ENCODE measurements at places on chromosomes 7 and 10.

GRCh38 chr7:27101957-27102580 is 414 bp downstream of the HOXA2 start:
- no peak for DNase-seq

DNA sequence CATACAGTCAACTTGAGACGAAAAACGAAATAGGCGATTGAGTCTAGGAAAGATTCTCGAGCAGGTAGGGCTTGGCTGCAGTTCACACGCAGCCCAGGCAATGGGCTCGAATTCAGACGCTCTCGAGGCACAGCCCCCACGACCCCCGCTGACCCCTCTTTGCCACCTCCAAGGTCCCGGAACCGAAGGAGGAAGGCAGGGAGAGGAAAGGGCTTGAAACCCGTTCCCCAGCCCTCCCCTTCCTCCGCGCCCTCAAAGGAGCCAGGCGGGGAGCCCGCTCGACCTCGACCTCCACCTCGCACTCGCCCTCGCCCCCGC is 441 bp downstream of the CCDC186 start:
- no peak for DNase-seq

- DNase-seq: no peak
Observed at GRCh38 chr10:32150532-32151101, 94.4 kb upstream of the KIF5B start.

DNA sequence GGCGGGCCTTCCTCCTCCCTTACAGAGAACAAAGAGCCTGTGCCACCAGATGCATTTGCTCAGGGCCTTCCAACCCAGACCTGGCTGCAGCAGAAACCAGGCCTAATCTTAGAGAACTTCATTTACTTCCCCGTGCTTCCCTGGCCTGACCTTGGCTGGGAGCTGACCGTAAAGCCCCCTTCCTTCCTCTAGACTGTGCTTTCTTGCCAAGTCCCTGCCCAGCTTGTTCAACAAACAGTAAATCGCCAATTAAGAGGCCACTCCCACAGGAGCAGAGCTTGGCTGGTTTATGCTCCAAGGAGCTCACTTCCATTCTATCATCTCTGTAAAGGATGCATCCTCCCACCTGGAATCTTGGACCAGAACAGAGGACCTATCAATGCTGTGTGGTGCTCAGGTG is 110.9 kb downstream of the COL13A1 start:
- DNase-seq: no peak

DNA sequence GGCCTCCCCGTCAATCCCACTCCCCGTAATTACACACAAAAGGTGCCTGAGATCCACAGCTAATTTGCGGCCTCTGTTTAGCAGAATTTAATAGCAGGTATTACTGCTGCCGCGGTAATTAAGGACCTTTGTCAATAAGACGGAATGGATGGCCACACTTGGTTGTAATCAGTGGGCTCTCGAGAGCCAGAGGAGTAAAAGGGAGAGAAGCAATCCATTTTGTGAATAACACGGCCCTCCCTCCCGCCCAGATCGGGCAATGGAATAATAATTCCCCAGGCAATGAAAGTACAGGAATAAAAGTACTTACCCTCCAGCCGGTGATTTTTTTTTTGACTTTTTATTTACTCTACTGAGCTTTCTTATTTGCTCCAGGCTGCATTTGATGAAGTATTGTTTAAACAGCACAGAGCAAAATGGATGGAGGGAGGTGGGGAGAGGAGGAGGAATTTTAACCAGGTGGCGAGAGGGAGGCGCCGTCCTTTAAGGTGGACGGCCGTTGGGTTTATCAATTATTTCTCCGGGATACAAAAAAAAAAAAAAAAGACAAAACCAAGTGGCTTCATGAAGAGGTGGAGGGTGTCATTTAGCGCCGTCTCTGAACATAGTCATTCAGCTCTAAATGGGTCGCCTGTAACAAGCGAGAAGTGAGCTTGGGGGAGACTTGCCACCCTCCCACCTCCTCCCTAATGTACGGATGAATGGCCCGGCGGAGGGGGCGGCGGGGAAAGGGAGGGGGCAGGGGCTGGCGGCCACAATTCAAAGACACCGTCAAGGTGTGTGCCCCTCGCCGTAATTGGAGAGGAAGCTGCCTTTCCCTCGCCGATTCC is 120.3 kb downstream of the BUB3 start:
- DNase-seq: no peak

DNA sequence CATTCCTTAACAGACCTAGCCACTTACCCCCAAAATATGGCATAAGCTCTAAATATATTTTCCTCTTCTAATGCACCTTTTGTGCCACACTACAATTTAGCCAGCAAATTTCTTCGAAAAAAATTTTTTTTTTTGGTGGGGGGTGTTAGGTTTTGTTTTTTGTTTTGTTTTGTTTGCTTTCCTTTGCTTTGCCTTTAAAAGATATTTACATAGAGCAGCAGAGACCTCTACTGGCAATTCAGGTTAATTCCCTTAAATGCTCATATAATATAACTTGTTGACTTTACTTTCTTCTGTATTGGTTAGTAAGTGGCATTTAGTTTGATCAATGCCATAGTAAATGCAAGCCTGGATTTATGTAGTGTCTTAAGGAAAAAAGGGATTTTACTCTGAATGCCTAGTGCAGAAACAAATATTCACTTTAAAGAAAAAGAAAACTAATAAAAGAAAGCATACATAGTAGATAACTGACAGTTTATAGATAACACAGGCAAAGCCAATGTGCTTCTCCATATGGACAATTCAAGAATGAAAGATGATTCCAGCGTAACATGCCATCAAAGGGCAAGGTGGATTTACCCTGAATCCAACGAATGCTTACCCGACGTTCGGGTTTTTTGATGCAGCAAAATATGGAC is 1250.6 kb downstream of the GATA3 start:
- DNase-seq: no peak

DNA sequence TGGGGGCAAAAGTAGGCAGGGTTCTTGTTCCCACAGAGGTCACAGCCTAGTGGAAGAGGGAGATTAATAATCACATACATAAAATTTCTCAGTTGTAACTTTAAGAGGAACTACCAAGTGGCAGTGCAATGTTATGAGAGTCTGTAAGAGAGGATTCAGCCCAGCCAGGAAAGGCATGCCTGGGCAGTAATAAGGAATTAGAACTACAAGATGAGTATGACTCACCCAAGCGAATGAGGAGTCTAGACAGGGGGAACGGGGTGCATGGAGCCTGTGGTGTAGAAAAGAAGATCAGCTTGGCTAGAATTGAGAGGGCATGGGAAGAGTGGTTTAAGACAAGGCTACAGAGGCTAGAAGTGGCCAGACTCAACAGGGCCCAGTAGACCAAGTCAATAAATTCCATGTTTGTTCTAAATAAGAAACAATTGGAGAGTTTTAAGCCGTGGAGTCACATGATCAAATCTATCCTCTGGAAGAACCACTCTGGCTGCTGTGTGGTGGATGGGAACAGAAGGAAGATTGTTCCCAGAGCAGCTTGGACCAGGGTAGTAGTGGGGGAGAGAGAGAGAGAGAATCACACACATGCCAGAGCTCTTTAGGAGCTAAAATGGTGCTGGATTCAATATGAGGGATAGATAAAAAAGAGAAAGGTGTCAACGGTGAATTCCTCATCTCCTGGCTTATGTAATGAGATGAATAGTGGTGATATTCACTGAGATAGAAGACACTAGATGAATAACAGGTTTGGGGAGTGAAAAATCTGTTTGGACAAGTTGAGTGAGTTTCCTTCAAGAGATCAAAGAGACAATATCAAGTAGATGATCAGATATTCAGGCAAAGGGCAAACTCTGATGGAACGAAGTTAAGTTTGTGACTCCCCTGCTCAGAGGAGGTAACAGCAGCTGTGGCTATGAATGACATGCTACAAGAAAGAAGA is 265.1 kb downstream of the FGFR2 start:
- DNase-seq: no peak

DNA sequence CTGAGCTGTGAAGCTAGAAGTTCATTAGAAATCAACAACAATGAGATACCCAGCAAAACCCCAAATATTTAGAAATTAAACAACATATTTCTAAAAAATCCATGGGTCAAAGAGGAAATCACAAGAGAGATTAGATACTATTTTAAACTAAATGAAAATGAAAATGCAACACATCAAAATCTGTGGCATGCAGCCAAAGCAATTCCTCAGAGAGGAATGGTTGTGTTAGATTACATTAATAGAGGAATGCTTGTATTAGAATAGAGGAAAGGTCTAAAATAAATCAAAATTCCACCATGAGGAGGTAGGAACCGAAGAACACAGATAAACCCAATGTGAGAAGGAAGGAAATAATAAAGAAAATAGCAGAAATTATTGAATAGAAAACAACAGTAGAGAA is 642.1 kb upstream of the GALNT17 start:
- DNase-seq: no peak

GRCh38 chr7:114793155-114793845 is 128.6 kb upstream of the MDFIC start:
- DNase-seq: no peak

DNA sequence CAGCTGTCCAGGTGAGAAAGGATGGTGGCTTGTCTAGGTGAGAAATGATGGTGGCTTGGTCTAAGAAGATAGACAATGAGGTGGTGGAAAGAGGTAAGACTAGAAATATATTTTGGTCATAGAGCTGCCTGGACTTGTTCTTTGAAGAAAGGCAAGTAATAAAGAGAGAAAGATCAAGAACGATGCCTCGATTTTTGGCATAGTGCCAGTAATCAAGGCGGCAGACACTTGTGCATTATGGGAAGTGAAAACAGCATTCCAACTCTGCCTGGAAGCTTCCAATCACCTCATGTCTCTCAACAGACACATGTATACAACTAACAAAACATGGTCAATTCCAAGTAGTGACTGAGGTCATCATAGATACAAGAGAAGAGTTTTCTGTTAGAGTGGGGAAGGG is 423.8 kb upstream of the NRP1 start:
- no peak for DNase-seq

All from DMS 273 treated with DMSO at 0.1 percent for 48 hours (cell line).